HT1080 (cell line): ENCODE measurements at places on chromosomes 7 and 10. TPM values are rescaled to one million over a fixed set of nuclear protein-coding genes. Genes with fewer than 3 reads are reported as not detected.
A peak's percentile ranks its signal among the peaks of the same experiment; 100 is the strongest.

DNA sequence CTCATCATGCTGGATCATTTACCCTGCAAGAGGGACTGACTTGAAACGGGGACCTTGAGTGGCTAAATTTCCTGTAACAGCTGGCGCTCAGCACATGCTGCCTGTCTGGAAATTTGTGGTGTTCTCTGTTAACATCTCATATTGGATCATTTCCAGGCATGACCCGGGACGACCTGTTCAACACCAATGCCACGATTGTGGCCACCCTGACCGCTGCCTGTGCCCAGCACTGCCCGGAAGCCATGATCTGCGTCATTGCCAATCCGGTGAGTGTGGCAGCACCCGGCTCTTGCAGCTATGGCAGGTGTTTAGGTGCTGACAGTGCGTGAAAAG lies 9.9 kb downstream of the MDH2 start:
- no peak for DNase-seq

DNA sequence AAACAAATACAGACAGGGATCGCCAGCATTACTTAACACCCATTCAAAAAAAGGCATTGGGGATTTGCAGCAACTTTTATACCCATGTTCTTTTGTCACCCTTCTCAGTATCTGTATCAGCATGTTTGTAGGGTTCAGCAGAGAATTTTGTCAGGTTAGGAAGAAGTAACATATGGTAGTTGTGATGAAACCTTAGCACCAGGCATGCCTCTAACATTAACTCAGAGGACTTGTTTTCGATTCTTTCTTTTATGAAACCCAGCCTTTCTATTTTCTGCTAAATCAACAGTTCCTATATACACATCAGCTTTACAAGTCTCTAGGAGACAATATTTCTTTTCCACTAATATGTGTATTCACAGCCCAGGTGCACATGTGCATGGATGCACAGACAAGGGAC lies 22.4 kb upstream of the HDAC9 start:
- no peak for DNase-seq

- DNase-seq = no peak
Measured at GRCh38 chr10:103911021-103911459, 6.9 kb downstream of the STN1 start.

The DPY19L1 gene
- total RNA-seq = 47.8 and 58.3 TPM in 2 replicates

DNA sequence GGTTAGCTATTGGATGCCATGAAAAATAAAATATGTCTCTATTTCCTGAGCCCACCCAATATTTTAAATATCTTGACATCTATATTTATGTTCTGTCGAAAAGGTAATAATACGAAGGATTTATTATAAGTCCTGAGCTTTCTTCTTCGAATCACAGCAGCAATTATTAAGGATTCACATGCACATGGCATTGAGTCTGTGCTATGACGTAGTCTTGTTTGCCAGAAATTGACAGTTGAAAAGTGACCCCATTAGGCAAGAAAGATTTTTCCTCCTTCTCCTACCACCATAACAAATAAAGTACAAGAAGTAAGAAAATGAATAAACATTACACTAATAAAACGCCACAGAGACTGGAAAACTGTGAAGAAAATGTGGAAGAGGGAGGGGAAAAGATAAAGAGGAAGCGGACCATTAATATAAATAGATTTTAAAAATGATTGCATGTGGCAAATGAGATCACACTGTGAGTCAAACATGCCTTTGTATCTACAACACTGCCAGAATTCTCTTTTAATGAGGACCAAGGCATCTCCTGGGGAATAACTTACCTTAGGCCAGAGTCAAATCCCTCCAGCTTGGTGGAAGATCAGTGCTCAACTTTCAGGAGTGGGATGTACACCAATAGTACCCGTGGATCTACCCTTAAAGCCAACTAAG lies 21.6 kb downstream of the FZD1 start:
- DNase-seq = no peak

The PTEN gene
- total RNA-seq = 27.8 and 29.2 TPM in 2 replicates

- DNase-seq = no peak
Measured at GRCh38 chr10:100725071-100725471, 20.3 kb upstream of the PAX2 start.

GRCh38 chr10:63133821-63134557 lies 861 bp downstream of the NRBF2 start:
- DNase-seq = no peak

- DNase-seq = no peak
Measured at GRCh38 chr10:76297780-76298281, 866.4 kb downstream of the LRMDA start.

The TAS2R41 gene
- not detected in 2 replicates for total RNA-seq

The CCT6A gene
- 376 and 435 TPM in 2 replicates for total RNA-seq

The HHEX gene
- 2.6 and 2.7 TPM in 2 replicates for total RNA-seq

- peak; percentile 32 for DNase-seq
Measured at GRCh38 chr7:20268824-20269223, 51.6 kb upstream of the MACC1 start.
